Central memory CD8-positive, alpha-beta T cell (primary cell): ENCODE measurements at places on chromosomes 12 and 14.

- DNase-seq: no peak
Observed at GRCh38 chr12:66779466-66779865, 100.6 kb upstream of the GRIP1 start.

DNA sequence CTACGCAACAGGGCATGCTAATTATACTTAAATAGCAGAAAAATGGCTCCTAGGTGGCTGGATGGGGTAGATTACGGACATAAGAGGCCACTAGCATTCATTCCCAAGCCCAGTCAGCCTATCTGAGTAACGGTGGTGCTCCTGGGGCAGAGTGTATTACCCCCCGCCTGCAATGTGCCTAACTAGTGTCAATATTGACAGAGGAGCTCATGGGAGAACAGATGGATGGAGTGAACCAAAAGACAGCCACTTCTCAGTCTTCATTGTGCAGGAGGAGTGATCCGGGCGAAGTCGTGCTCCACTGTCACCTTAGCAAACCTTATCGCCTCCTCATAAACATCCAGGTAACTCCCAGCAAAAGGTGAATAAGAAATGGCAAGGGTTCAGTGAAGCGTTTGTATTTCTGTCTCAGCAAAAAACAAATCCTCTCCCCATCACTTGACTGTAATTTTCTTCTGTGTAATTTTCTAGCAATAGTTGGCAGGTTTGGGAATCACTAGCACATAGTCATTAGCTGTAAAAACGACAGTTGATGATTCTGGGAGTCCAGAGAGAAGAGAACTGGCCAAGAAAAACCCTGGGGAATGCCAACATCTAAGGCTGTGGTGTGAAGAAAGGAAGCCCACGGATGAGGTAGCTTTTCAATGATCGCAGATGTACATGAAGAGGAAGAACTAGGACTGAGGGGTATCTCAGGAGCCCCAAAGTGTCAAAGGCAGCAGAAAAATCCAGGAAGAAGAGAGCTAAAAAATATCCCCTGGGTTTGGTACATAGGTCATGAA lies 126.6 kb upstream of the BCL2L14 start:
- DNase-seq: no peak

DNA sequence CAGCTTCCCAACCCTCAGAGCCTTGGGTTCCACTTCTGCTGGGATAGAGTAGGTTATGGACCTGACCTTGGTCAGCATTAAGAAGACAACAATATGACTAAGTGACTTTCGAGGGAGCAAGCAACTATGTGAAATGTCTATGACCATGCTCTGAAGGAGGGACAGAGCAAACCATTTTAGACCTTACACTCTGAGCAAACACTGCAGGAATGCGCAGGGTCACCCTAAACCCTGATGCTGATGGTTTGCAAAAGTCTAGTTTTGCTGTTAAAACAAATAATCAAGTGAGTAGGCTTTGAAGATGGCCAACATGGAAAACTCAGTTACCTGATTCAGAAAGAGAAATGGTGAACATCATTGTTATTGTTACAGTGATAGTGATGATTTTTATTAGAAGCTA lies 8.7 kb downstream of the ZCCHC8 start:
- no peak for DNase-seq

DNA sequence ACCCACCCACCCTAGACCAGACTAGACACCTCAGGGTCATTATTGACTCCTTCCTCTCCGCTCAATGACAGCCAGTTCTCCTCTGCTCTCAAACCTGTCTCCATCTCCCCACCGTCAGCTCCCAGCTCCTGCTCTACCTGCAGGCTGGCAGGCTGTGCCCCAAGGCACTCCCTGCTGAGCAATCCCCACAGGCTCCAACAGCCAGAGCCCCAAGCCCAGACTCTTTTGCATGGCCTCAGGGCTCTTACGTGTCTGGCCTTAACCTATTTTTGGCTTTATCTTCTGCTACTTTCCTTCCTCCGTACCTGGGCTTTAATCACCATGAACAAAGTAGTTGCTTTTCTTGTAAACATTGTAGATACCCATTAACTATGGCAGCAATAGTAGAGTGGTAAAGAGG lies 162.9 kb upstream of the PRMT8 start:
- no peak for DNase-seq

DNA sequence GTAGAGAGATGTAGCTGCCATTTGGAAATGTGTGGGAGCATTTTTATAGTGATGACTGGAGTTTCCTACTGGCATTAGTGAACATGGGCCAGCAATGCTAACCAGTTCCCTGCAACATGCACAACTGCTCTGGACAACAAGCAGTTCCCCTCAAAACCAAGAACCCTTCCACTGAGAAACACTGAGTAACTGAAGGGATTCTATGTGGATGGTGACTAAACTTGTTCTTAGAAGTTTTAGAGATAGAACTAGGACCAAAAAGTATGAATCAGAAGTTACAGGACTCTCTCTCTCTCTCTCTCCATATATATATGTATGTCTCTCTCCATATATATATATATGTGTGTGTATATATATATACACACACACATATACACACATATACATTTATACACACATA lies 7.9 kb downstream of the SERPINA10 start:
- no peak for DNase-seq

DNA sequence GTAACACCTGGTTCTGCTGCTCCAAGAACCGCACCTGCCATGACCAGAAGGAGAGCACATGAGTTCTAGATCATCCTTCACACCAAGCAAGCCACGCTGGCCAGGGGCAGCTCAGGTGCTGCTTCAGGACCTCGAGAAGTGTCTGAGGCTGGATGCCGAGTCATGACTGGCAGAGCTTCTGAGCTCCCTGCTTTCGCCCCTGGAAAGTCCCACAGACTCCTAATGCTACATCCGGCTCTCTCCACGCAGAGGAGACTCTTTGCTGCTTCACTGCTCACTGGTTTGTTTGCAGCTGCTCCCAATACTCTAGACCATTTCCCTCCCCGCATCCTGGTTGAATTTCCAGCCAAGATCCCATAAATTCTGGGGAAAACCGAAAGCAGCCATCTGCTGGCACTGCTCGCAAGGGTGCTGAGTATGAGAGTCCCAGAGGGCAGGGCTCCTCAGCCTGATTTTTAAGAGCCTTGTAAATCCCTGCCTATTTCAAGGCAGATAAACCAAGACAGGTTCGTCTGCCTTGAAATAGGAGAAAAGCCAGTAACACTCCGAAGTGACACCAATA lies 1.4 kb downstream of the KRT2 start:
- no peak for DNase-seq

- no peak for DNase-seq
Observed at GRCh38 chr14:103819503-103820307, 27.7 kb downstream of the PPP1R13B start.

- DNase-seq: no peak
Observed at GRCh38 chr12:68871396-68871795, 61.6 kb downstream of the CPM start.

- no peak for DNase-seq
Observed at GRCh38 chr12:130147875-130148596, 14.2 kb upstream of the FZD10 start.

- DNase-seq: no peak
Observed at GRCh38 chr14:98368916-98369315, 903.1 kb downstream of the BCL11B start.

GRCh38 chr12:124397807-124398577 lies 103.1 kb downstream of the RFLNA start:
- DNase-seq: no peak

DNA sequence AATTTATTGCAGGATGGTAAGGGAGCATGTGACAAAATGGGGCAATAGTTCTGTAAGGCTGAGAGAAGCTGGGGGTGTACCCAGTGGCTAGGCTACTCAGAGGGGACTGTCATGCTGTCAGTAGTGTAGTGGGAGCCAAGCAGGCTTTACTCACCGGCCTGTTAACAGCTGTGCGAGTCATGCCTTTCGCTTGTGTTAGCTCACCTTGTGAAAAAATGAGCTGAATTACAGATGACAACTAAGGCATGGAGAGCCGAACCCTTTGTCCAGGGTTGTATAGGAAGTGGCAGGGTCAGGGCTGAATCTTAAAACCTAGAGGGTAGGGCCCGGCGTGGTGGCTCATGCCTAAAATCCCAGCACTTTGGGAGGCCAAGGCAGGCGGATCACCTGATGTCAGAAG lies 37.9 kb downstream of the SH2B3 start:
- DNase-seq: no peak

- DNase-seq: no peak
Observed at GRCh38 chr14:40345334-40345733, 913.1 kb upstream of the FBXO33 start.

DNA sequence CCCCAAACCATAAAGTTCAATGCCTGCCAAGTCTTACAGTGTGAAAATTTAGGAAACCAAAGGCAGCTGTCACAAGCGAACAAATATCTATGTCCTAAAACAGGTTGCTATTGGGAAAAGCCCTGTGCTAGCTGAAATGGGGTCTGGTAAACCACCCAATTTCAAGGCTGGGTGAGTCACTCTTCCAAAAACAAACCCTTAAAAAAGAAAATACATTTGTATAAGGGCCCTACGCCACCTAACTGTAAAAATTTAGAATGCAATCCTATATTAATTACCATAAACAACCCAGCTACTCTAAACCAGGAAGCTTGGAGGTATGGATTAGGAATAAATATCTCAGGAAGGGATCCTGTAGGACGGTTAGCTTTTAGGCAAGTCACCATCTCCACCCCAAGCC lies 32.1 kb downstream of the PRMT8 start:
- no peak for DNase-seq

- no peak for DNase-seq
Observed at GRCh38 chr14:96938946-96939345, 141.8 kb downstream of the VRK1 start.

DNA sequence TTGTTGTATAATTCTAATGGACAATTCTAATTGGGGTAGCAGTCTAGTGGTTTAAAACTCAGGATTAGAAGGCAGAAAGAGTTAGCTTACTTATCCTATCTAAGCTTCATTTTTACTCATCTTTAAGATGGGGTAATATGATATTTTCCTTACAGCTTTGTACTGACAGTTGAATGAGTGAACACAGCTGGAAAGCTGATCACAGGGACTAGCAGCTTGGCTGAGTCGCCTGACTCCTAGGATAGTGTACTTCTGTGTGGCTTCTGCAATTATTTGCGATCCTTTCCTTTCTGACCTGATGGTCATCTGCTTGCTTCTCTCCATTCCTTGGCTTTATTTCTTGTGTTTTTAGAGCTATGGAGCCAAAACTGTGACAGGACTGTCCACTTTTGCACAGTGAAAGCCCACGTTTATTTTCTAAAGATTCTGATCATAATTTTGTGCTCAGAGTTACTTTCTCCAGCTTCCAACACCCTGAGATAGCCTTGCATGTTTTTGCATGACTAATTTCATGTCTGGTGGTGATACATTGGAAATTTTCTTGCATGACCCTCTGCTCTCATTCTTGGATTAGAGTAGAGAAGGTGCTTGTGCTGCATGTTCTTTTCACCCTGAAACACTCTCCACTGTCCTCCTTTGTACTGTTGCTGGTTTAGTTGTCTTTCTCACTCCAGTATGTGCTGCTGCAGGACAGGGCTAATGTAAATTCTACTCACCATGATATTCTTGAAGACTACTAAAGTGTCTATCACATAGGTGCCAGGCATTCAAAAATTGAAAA lies 377.0 kb upstream of the ATP2B1 start:
- DNase-seq: no peak

GRCh38 chr14:50837850-50838470 lies 7.0 kb upstream of the NIN start:
- DNase-seq: no peak

DNA sequence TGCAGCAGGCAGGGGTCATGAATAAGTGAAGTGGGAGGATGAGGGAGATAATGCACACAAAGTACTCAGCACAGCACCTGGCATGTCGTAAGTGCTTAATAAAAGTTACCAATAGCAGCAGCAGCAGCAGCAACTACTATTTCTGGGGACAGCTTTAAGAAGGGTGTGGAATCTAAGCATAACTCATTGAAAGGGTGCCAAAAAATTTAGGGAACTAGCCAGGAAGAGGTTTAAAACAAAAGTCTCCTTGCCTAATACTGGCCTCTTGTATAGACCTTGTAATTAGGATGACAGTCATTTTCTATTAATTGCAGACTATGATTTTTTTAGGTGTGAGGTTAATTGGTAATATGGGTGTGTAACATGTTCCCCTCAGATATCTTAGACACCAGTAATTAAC lies 179.9 kb downstream of the PTPN11 start:
- no peak for DNase-seq

DNA sequence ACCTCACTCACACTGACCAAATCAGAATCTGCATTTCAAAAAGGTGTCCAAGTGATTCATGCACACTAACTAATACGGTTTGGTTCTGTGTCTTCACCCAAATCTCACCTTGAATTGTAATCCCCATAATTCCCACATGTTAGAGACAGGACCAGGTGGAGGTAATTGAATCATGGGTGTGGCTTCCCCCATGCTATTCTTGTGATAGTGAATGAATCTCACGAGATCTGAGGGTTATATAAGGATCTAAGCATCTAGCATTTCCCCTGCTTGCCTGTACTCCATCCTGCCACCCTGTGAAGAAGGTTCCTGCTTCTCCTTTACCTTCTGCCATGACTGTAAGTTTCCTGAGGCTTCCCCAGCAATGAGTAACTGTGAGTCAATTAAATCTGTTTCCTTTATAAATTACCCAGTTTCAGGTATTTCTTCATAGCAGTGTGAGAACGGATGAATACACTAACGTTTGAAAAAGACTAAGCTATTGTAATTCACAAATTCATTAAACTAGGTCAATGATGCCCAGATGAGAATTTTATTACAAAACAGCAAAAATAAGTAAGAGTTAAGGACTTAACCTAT lies 759.1 kb downstream of the GALC start:
- DNase-seq: no peak

DNA sequence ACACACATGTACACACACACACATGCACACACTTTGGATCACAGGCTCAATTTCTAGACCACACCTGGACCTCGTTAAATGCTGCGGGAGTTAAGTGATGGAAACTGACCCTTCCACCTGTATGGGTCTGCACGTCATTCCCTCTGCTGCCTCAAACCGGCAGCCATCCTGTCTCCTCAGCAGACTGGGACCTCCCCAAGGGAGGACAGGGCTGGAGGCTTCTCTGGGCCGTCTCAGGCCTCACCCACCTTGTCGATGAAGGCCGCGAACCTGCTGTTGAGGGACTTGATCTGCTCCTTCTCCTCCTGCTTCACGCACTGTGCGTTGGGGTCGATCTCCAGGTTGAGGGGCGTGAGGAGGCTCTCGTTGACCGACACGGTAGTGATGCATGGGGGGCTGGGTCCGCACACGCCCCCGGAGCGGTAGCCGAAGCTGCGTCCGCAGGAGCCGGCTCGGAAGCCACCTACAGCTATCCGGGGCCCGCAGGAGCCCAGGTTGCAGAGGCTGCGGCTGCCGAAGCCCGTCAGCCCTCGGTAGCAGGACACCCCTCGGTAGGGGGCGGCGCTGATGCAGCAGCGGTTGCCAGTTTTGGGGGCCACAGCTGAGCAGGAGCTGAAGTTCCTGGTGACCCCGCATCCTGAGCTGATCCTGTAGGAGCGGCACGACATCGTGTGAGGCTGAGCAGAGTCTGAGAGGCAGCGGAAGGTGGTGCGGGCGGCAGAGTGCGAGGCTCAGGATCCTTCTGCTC lies at the start of gene KRT85:
Gene KRT85 (minus strand): TSS at position 744 of the 748 bp plus-strand sequence. CDS start 76 bp downstream, at position 668.
- DNase-seq: no peak
